PC-9 (cell line): ENCODE measurements at places on chromosomes 4 and X. TPM values are rescaled to one million over a fixed set of nuclear protein-coding genes. Genes with fewer than 3 reads are reported as not detected.

DNA sequence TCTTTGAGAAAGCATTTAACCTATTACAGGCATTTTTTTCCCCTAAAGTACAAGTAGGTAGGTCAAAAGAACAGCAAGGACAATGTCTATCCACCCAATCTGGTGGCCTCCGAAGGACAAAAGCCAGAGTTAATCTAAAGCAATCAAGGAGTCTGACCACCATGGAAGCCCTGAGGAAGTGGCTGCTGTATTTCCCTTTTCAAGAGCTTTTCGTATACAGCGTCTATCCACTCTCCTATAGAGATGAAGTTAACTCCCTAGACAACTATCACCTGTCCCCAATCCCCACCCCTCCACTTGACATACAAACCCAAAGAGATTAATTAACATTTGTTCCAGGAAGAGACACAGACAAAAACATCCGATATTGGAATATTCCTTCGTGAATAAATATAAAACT lies 85.5 kb downstream of the SNCA start:
- no peaks in the 10 kb centered on the region for H3K27me3 ChIP-seq
- H3K27ac ChIP-seq, result no peak overlapping the region
- H3K4me3 ChIP-seq, result no peak overlapping the region

CNGA1 gene
- 1.4 and 1.8 TPM in 2 replicates for total RNA-seq

DNA sequence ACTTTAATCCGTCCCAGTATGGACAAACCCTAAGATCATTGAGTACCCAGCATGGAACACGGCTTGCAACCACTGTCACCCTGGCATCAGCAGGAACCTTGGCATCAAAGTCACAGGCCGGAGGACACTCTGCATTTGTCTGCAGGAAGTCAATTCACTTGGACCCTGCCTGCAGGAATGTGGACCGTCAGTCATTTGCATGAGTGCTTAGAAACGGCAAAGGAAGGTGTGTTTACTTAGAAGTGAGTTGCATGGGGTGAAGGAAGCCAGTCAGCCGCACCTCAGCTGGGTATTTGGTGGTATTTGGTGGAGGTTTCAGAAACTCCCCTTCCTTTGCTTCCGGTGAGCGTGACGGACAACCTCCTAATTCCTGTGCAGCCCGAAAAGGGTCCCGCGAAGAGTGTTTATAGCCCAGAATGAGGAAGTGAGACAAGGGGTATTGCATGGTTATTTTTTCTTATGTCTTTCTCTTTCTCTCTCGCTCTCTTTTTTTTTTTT lies 15.5 kb downstream of the P2RY8 start:
- no peaks in the 10 kb centered on the region for H3K4me1 ChIP-seq
- H3K27me3 ChIP-seq, result peaks cover 6% of the 10 kb centered on the region; the same call in 1 of the 2 replicates
- no peak for DNase-seq
- H3K36me3 ChIP-seq, result no peaks in the 10 kb centered on the region

- H3K4me1 ChIP-seq, result no peaks in the 10 kb centered on the region
- no peak for DNase-seq
- H3K36me3 ChIP-seq, result no peaks in the 10 kb centered on the region
- no peak within 1 kb of the TSS; the same call in 1 of the 2 replicates for H3K4me3 ChIP-seq
- H3K27me3 ChIP-seq, result peaks cover 6% of the 10 kb centered on the region; the same call in 1 of the 2 replicates
Observed at GRCh38 chr4:61200187-61200915, at the start of gene ADGRL3. Gene ADGRL3, plus strand, starts transcription at chr4:61200326.

DNA sequence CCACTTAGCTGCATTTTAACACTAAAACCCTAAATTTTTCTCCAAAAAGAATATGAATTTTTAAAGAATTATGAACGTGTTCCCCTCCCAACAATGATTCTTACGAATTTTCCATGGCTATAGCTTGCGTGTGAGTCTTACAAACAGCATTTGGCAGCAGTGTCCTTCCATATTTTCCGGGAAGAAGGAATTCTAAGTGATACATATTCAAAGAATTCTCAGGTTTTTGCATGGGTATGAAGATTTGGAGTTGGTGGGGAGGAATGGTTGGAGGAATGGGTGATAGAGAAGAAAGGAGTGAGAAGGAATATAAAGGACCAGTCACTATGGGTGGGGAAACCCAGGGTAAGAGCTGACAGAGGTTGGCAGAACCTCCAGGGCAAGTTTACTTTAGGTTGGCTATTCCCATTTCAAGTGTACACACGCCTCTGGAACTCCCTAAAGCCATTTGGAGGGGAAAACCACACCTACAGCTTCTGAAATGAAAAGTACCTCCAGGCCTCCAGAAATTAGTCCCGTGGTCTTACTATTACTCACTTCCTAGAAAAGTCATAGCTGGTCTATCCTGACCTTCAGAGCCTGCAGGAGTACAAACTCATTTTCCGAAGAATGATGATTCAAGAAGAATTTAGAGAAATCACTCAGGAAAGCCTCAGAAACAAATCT lies 420.8 kb upstream of the DIPK2B start:
- no peaks in the 10 kb centered on the region for H3K4me1 ChIP-seq
- no peak overlapping the region for H3K27ac ChIP-seq
- no peaks in the 10 kb centered on the region for H3K27me3 ChIP-seq
- no peak for DNase-seq
- H3K36me3 ChIP-seq, result no peaks in the 10 kb centered on the region
- no peak overlapping the region for H3K4me3 ChIP-seq

DNA sequence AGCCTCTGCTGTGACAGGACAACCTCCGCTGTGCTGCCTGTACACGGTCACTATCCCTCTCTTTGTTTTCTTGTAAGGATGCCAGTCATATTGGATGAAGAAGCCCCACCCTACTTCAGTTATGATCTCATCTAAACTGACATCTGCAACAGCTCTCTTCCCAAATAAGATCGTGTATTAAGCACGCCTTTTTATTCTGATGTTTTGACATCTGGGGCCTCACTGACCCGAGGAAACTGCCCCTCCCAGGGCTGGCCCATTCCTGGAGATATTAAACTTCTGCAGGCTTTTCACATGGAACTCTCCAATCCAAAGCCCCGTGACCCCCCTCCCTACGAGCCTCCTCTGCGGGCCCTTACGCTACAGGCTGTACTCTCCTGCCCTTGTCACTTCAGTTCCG lies 232.0 kb downstream of the ARHGAP10 start:
- no peaks in the 10 kb centered on the region for H3K4me1 ChIP-seq
- H3K4me3 ChIP-seq, result no peak overlapping the region
- H3K36me3 ChIP-seq, result no peaks in the 10 kb centered on the region
- H3K27ac ChIP-seq, result no peak overlapping the region
- DNase-seq, result no peak
- H3K27me3 ChIP-seq, result no peaks in the 10 kb centered on the region

CLDN34 gene
- not detected in 2 replicates for total RNA-seq

PSAPL1 gene
- total RNA-seq, result 0.15 TPM in 2 replicates
